Smooth muscle cell of the coronary artery (primary cell): ENCODE measurements at places on chromosomes 4 and X. TPM values are rescaled to one million over a fixed set of nuclear protein-coding genes. Genes with fewer than 3 reads are reported as not detected.

KCNE5 gene
- total RNA-seq = 0.15 and 0.23 TPM in 2 replicates

NKX3-2 gene
- 0.15 TPM in 1 of 2 replicates, not detected in the other for total RNA-seq

TMSB15B gene
- 1.5 and 5.7 TPM in 2 replicates for total RNA-seq

KCND1 gene
- 0.45 and 0.59 TPM in 2 replicates for total RNA-seq

TCEAL2 gene
- 0.12 TPM in 1 of 2 replicates, not detected in the other for total RNA-seq

SOWAHB gene
- not detected in 2 replicates for total RNA-seq

TCEAL6 gene
- total RNA-seq = not detected in 2 replicates

ELOVL6 gene
- 2.1 and 6.2 TPM in 2 replicates for total RNA-seq

FAM236A gene
- total RNA-seq = not detected in 2 replicates
